ENCODE measurements at places on chromosomes 5 and 9.
A peak's percentile ranks its signal among the peaks of the same experiment; 100 is the strongest.

DNA sequence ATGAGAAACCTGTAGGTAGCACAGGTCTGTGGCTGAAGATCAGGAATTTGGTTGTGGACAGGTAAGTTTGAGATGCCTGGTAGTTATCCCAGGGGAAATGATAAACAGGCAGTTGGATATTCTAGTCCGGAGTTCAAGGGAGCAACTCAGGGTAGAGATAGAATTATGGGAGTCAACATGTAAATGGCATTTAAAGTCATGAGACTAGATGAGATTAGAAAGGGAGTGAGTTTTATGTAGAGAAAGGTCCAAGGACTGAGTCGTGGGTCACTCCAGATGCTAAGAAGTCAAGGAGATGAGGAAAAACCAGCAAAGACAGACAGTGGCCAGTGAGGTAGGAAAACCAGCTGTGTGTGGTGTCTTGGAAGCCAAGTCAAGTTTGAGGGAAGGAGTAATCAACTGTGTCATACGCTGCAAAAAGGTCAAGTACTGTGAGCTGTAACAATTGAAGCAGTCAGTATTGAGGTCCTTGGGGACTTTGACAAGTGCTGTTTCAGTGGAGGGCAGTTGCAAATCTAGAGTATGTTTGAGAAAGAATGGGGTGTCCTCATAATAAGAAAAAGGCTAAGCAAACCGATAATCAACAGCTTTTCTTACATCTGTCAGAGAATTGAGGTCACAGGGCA lies 18.2 kb downstream of the GNPDA1 start:
- no peak for DNase-seq

- peak; percentile 55 for DNase-seq
These were observed 6.1 kb upstream of the TMEM252 start for GRCh38 chr9:68546596-68547390.

DNA sequence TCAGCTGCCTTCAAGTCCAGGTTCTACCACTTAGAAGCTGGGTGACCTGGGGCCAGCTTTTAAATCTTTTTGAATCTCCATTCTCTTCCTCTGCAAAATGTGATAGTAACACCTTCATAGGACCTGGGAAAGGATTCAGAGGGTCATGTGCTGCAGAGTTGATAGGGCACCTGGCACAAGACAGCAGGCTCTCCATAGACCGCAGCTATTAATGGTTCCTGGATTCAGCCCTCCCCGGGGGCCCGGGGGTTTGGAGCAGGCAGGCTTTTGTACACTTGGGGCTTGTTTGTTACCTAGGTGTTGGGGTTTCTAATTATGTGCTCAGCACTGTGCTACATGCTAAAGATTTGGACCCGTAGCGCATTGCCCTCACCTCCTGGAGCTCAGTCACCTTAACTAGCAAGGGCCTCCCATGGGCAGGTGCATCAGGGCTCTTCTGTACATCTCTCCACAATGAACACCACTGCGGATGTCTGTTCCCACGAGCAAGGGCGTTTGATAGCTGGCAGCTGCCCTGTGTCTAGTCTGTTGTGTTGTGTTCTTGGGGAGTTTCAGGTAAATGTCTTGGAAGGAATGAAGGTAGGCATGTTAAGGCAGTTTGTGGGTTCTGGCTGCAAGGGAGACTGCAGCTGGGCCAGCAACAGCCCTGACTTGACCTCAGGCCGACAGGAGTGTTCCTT lies 12.1 kb downstream of the PRRC2B start:
- DNase-seq: no peak

DNA sequence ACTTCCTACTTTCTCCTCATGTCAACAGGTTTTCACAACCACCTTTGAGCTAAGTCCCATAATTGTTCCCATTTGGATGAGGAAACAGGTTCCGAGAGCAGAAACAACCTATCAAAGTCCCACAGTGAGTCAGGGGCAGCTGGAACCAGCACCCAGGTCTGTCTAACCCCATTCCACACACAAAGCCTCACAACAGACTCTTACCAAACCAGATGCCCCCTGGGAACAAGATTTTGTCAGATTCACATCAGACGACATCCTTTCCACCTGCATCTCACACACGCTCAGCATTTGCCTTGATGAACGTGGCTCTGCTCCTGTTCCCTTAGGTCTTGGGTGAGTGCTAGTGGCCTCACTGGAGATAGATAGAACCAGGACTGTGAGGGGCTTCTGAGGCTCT lies 17.0 kb downstream of the SWI5 start:
- DNase-seq: no peak

GRCh38 chr9:68506551-68506950 lies 34.1 kb downstream of the TMEM252 start:
- DNase-seq: no peak

- DNase-seq: no peak
These were observed 32.3 kb downstream of the NTRK2 start for GRCh38 chr9:84701801-84702200.

DNA sequence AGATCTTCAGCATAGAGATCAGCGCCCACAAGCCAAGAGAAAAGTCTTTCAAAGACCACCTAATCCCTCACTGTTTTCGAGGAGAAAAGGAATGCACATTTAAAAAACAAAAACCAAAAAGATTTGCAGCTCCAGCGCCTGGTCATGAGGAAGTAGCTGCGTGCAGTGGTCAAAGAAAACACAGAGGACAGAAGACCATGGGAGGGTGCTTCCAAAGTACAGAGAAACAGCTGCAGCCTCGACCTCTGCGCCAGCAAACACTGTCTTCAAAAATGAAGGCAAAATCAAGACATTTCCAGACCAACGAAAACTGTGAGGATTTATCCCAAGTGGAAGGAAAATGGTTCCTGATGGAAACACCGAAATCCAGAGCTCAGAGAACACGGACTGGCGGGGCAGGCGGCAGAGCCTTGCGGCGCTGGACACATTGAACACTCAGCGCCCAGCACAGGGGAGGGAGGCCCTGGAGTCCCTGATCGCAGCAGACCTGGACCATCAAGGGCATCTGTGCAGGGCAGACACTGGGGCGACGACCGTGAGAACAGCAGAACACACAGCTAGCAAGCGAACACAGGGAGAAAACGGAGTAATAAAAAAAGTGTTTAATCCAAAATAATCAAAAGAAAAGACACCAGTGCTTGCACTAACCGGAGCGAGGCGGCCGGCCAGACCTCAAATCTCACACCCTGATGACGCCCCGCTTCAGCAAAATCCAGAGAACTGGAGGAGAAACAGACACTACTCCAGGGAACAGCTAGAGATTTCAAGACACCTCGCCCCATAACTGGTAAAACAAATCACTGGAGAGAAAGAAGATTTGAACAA lies 12.6 kb upstream of the SLC12A7 start:
- DNase-seq: no peak

- DNase-seq: no peak
These were observed 57.6 kb downstream of the RAPGEF1 start for GRCh38 chr9:131682261-131682660.

DNA sequence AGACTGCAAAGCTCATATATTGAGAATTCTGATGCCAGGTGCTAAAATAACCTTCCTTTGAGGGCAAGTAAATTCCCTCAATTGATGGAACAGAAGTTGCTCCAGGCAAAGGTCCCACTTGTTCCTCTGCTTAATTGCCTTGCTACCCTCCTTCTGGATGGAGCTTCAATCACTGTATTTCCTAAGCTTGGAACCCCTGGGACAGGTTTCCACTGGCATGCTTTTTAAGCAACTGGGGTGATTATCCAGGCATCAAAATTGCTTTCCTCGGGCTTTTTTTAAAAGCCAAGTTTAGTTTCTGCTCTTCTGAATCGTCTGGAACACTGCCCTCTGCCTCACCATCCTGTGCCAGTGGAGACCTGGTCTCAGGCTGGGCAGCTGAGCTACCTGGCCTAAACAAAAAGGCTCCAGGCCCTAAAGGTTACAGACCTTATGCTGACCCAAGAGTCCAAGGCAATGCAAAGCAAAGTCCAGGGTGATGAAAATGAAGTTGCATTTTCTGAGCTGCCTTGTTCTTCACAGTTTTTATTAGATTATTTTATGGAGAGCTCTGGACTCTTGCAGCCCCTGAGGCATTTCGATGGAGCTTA lies 167.9 kb upstream of the CD180 start:
- no peak for DNase-seq

DNA sequence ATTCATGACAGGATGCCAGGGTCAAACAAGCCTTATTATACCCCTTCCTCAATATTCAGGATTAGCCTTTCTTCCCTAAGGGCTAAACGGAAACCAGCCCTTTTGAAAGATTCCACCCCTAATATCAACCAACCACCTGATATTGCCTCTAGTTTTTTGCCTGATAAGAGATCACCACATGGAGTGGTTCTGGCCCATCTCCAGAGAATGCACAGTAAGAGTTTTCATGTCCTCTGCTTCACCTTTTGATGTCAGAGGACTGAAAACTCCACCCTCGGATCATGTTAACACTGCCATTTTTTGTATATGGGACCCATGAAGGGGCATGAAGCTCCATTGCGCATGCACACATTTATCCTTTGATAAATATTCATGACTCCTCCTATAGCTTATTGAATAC lies 5.8 kb upstream of the LNPEP start:
- no peak for DNase-seq

GRCh38 chr5:115392611-115393010 lies 96.2 kb upstream of the CCDC112 start:
- DNase-seq: no peak

DNA sequence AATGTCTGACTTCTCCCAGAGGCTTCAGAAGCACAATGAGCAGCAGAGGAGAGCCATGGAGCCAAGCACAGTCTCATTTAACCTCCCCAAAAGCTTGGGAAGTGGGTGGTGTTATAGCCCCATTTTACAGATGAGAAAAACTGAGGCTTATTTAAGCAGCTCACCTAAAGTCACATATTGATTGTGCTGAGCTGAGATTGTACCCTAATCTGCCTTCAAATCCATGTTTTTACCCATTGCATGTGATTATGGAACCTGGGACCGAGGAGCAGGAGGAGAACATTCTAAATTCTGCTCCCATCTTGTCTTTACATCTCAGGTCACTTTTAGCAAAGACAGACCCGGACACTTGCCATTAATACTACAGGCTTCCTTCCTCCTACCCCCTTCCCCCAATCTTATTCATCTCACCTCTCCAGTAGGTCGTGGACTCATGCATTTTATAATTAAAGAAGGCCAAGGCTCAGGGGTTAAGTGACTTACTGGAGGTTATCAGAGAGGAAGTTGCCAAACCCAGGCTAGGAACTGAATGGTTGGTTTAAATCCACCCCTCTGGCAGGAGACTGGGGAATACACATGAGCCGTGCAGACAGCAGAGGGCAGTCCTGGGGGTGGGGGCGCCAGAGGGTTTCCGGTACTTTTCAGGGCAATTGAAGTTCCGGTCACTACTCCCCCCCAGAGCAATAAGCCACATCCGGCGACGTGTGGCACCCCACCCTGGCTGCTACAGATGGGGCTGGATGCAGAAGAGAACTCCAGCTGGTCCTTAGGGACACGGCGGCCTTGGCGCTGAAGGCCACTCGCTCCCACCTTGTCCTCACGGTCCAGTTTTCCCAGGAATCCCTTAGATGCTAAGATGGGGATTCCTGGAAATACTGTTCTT lies 51.0 kb upstream of the IL17B start:
- DNase-seq: no peak

GRCh38 chr5:172498431-172499129 lies 44.3 kb upstream of the SH3PXD2B start:
- no peak for DNase-seq

DNA sequence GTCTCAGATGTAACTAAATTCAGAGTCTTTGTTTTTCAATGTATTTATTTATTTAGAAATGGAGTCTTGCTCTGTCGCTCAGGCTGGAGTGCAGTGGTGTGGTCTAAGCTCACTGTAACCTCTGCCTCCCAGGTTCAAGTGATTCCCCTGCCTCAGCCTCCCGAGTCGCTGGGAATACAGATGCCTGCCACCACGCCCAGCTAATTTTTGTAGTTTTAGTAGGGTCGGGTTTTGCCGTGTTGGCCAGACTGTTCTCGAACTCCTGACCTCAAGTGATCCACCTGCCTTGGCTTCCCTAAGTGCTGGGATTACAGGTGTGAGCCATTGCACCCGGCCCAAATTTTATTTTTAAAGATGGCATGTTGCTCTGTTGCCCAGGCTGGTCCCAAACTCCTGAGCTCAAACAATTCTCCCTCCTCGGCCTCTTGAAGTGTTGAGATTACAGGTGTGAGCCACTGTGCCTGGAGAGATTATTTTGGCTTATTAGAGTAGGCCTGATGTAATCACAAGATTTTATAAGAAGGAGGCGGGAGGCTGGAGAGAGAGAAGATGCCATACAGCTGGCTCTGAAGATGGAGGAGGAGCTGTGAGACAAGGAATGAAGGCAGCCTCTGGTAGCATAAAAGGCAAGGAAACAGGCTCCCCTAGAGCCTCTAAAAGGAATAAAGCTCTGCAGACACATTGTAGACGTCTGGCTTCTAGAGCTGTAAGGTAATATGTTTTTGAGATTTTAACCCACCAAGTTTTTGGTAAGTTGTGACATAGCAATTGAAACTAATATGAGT lies 12.9 kb upstream of the KLF9 start:
- no peak for DNase-seq

DNA sequence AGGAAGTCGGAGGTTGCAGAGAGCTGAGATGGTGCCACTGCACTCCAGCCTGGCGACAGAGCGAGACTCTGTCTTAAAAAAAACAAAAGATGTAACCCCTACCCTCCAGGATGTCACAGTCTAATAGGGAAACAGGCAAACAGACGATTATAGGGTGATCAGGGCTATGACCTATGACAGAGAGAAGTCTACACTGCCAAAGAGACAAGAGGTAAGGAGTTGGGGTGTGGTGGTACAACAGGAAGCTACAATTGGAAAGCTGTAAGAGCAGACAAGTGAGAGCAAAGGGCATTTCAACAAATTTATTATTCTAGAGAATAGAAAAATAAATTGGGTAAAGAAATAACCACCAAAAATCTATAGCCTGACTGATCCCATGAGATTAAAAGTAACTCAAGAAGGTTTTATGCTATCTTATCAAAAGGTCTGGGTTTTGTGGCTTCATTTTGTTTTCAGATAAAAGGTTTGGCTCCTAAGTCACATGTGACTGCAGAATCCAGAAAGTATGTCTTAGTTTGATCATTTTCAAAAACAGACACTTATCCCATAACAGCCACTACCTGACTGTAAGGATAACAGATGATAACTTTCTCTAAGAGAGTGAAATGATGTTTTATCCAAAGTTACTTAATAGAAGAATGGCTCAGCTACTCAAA lies 7.3 kb downstream of the CDC26 start:
- no peak for DNase-seq

GRCh38 chr9:82375041-82375440 lies 386.5 kb downstream of the SPATA31D1 start:
- DNase-seq: no peak

DNA sequence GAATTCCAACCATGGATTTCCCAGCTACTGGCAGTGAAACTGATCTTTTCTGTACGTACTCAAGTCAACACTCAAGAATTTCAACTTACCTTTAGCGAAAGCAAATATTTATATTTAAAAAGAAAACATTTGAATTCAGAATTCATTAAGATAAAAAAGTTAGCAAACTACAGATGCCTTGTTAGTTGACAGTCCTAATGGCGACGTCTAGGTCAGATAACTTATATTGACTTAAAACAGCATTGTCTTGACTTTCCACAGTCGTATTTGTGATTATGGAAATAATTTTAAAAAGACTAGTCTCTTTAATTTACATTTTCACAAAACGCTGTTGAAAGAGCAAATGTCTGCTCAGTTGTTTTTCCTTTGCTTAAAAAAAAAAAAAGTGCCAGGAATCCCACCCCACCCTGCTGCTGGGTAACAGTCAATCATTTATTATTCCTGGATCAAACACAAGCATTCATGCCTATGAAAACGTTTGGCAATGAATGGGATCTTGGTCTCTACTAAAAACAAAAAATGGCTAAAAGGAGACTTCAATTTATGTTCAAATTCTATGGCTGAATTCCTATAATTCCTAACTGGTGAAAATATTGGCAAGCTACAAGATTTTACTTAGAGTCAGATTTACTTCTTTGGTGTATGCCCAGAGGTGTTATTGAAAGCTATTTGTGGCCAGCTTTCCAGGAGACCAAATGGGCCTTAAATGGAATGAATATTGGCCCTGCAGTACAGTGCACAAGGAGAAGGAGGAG lies 22.0 kb downstream of the OR2S2 start:
- no peak for DNase-seq

Data from globus pallidus (tissue), 1 donor.